ENCODE measurements at places on chromosomes 1 and 21. TPM values are rescaled to one million over a fixed set of nuclear protein-coding genes. Genes with fewer than 3 reads are reported as not detected.

DNA sequence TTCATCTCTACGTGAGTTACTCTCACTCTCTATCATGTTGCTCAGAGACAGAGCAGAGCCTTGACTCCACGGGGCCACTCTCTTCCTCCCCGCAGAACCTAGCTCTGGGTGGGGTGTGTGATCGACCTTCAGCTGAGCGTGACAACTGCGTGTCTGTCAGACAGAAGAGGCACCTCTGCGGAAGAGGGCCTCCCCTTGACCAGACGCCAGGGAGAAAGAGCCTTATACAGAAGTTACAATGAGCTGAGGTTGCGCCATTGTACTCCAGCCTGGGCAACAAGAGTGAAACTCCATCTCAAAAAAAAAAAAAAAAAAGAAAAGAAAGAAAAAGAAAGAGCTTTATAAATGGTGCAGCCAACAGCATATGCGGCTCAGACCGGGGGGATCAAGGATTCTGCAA lies 22.9 kb downstream of the SYT2 start:
- DNase-seq = no peak
- no peaks in the 10 kb centered on the region for H3K27me3 ChIP-seq
- H3K27ac ChIP-seq = no peak overlapping the region
- H3K4me3 ChIP-seq = no peak overlapping the region
- H3K4me1 ChIP-seq = no peaks in the 10 kb centered on the region
- no peaks in the 10 kb centered on the region for H3K36me3 ChIP-seq

DNA sequence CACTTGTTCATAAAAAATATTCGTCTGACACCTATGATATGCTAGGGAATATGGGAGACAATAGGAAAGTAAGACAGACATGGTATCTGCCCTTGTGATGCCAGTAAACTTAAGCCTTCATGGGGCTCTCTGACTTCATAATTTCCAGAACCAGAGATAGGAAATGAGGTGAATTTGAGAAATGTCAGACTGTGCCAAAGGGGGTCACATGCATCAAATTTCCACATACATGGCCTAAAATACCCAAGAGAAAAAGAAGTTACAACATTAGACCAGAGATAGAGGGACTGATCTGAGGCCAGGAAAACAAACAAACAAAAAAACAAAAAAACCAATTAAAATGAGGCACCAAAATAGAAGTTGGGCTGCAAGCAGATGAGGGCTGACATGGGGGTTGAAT lies 75.7 kb downstream of the DISC1 start:
- no peak for DNase-seq
- H3K4me3 ChIP-seq = no peak overlapping the region
- no peak overlapping the region for H3K27ac ChIP-seq
- no peaks in the 10 kb centered on the region for H3K36me3 ChIP-seq

DNA sequence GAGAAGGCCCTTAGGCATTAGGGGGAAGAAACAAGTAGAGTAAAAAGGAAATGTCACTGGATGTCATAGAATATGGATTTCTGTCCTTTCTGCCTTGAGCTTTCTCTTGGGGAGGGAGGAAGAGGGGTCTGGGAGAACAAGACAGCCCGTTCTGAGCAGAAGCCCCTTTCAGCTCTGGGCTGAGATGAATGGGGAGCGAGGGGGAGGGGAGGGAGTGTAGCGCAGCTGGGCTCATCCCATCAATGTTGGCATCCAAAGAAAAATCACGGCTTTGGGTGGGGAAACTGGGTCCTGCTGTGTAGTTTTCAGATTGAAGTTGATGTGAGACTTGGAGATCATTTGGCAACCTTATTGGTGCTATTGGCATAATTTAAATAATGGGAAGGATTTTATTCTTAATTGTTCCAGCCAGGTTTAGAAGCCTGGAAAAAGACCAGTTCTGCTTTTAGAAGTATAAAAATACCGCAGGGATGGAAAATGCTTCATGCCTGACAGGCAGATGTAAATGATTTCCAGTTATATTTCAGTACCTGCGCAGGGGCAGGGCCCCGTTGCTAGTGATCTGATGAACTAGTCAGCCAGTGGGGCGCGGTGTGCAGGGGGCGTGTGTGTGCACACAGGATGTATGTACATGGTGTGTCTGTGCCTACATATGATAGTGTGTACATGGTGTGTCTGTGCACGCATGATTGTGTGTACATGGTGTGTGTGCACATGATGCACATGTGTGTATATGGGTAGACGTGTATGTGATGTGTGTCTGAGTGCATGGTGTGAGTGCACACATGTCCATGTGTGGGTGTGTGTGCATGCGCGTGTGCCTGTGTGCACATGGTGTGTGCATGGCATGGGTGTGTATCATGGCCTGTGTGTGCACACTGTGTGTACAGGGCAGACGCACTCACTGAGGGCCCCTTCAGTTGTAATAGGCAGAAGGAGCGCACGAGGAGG lies 36.0 kb downstream of the ABCG1 start:
- no peak overlapping the region for H3K27ac ChIP-seq
- no peaks in the 10 kb centered on the region for H3K27me3 ChIP-seq
- DNase-seq = no peak
- no peak overlapping the region for H3K4me3 ChIP-seq
- no peaks in the 10 kb centered on the region for H3K4me1 ChIP-seq

GRCh38 chr1:159827549-159827948 lies 876 bp downstream of the SLAMF8 start:
- no peaks in the 10 kb centered on the region for H3K27me3 ChIP-seq
- H3K36me3 ChIP-seq = no peaks in the 10 kb centered on the region
- H3K4me3 ChIP-seq = no peak overlapping the region
- no peak overlapping the region for H3K27ac ChIP-seq
- no peak for DNase-seq
- peaks cover 7% of the 10 kb centered on the region for H3K4me1 ChIP-seq

GRCh38 chr1:234705615-234706014 lies 95.6 kb upstream of the IRF2BP2 start:
- H3K36me3 ChIP-seq = no peaks in the 10 kb centered on the region
- no peak for DNase-seq
- H3K27me3 ChIP-seq = no peaks in the 10 kb centered on the region

DNA sequence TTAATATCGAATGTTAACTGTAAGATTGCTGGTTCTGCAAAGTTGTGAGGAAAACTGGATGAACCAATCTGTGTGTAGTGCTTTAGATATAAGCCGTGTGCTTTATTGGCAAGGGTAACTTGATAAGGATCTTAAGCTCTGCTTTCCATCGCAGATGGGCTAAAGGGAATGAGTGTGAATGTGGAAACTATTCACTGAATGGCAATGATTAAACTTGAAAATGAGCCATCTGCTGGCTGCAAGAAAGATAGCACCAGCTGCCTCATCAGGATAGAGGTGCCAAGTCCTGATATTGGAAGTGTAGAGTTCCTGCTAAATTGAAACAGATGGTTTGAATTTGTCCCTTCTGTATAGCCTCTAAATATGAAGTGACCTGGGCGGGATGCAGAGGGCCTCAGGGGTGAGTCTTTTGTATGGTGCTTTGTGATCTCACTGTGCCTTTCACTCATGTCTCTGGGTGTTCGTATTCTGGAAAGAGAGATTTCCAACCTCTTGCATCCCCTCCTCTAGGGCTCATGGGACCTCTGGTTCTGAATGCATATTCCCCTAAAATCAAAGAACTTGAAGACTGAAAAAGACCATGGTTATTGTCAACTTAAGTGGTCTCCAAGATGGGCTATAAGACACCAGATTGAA lies 9.2 kb downstream of the FCRL3 start:
- no peaks in the 10 kb centered on the region for H3K4me1 ChIP-seq
- no peak overlapping the region for H3K4me3 ChIP-seq
- H3K27ac ChIP-seq = no peak overlapping the region
- H3K36me3 ChIP-seq = no peaks in the 10 kb centered on the region

The C1orf174 gene
- 19.4 TPM for total RNA-seq

DNA sequence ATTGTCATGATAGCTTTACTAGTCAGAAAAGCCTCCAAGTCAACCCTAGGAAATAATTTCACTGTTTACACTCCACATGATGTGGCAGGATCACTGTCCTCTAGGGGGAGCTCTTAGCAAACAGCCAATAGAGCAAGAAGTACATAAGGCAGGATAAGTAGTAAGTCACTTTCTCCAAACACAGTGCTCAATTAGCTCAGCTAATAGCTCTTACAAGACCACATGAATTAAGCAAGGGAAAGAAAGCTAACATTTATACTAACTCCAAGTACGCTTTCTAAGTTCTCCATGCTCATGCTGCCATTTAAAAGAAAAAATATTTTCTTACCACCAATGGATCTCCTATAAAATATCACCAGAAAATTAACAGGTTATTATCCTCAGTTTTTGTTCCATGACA lies 66.9 kb upstream of the LRIF1 start:
- H3K4me1 ChIP-seq = no peaks in the 10 kb centered on the region
- H3K36me3 ChIP-seq = no peaks in the 10 kb centered on the region
- no peak overlapping the region for H3K4me3 ChIP-seq
- H3K27me3 ChIP-seq = no peaks in the 10 kb centered on the region

The APOBEC4 gene
- total RNA-seq = not detected

GRCh38 chr1:224058303-224058702 lies 55.6 kb upstream of the FBXO28 start:
- DNase-seq = no peak
- no peak overlapping the region for H3K27ac ChIP-seq
- no peak overlapping the region for H3K4me3 ChIP-seq
- H3K4me1 ChIP-seq = no peaks in the 10 kb centered on the region
- no peaks in the 10 kb centered on the region for H3K27me3 ChIP-seq
- H3K36me3 ChIP-seq = no peaks in the 10 kb centered on the region

The PFKL gene
- 79.1 TPM for total RNA-seq

The TNFRSF9 gene
- not detected for total RNA-seq

DNA sequence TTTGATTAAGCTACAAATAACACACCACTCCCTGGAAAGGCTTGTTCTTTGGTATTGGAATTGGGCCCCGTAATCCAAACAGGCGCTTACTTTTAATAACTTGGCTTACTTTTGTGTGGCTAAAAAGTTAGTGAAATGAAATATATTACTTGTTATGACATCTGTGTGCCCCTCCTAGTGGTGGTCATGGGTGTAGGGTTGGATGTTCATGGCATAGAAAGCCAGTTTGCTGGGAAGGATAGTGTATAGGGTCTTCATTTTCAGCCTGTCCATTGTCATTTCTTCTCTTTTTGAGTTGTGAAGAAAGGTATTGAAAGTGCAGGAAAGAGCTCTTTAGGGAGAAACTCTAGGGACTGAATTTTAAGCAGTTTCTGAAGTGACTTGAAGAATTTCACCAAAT lies 5.9 kb downstream of the CDC14A start:
- H3K36me3 ChIP-seq = no peaks in the 10 kb centered on the region
- DNase-seq = no peak
- H3K4me1 ChIP-seq = peaks cover 52% of the 10 kb centered on the region
- H3K4me3 ChIP-seq = no peak overlapping the region

GRCh38 chr1:2238361-2239012 lies 10.4 kb downstream of the SKI start:
- H3K4me3 ChIP-seq = peak overlapping the region; percentile 1
- H3K27me3 ChIP-seq = no peaks in the 10 kb centered on the region
- H3K36me3 ChIP-seq = no peaks in the 10 kb centered on the region
- DNase-seq = no peak
- peak overlapping the region; percentile 96 for H3K27ac ChIP-seq

DNA sequence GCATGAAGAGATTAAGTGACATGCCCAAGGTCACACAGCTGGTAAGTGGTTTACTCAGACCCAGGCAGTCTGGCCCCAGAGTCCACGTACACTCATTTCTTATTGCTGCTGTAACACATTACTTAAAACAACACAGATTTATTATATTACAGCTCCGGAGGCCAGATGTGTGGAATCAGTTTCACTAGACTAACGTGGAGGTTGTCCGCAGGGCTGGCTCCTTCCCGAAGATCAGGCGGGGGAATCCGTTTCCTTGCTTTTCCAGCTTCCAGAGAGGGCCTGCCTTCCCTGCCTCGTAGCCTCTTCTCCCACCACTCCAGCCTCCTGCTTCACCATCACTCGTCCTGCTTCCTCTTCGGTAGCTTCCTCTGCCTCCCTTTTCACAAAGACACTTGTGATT lies 81.2 kb downstream of the KCNN3 start:
- H3K4me3 ChIP-seq = no peak overlapping the region
- no peak for DNase-seq
- H3K27me3 ChIP-seq = no peaks in the 10 kb centered on the region
- no peaks in the 10 kb centered on the region for H3K36me3 ChIP-seq
- no peak overlapping the region for H3K27ac ChIP-seq

- no peak overlapping the region for H3K4me3 ChIP-seq
- no peak for DNase-seq
- no peak overlapping the region for H3K27ac ChIP-seq
Measured at GRCh38 chr1:95058974-95059373, 13.8 kb downstream of the ALG14 start.

- no peaks in the 10 kb centered on the region for H3K36me3 ChIP-seq
- no peak for DNase-seq
- no peaks in the 10 kb centered on the region for H3K27me3 ChIP-seq
- H3K4me1 ChIP-seq = peaks cover 3% of the 10 kb centered on the region
Measured at GRCh38 chr1:156577550-156577949, 2.0 kb upstream of the TTC24 start.

DNA sequence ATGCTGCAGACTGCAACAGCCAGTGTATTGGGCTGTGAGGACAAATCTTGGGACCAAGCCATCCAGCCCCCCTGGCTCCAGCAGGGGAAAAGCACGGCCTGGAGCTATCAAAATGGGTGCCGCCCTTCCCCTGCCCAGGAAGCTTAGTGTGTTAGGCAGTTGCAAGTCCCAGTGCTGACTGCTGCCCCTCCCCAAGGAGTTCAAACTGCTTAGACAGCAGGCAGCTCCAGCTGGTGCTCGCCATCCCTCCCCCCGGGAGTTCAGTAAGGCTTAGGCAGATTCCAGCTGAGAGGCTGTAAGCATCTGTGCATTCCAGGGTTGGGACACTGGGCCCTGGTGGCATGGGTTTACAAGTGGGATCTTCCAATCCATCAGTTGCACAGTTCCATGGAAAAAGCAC lies 579.6 kb upstream of the NR5A2 start:
- no peaks in the 10 kb centered on the region for H3K27me3 ChIP-seq
- no peaks in the 10 kb centered on the region for H3K36me3 ChIP-seq
- no peak for DNase-seq
- no peak overlapping the region for H3K27ac ChIP-seq

DNA sequence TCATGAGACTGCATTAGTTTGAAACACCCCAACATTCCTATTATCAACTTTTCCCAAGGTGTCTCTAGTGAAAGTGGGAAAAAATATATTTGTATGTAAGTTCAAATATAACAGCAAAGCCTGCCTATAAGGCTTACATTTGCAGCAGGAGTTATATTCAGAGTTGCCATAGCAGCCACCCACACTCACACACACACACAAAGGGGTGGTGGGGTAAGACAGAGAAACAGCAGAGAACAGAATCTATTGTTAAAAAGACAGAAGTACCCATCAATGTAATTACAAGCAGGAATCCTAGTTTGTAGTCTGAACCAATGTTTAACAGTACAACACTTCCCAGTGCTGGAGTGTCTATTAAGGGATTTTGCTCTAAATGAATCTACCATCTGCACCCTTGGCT lies 55.0 kb downstream of the PLPPR5 start:
- H3K4me3 ChIP-seq = no peak overlapping the region
- H3K27me3 ChIP-seq = no peaks in the 10 kb centered on the region
- no peak overlapping the region for H3K27ac ChIP-seq
- no peaks in the 10 kb centered on the region for H3K4me1 ChIP-seq
- no peak for DNase-seq
- H3K36me3 ChIP-seq = no peaks in the 10 kb centered on the region

The IRF6 gene
- total RNA-seq = 83.5 TPM

The GFI1 gene
- 3.9 TPM for total RNA-seq

The TENT5C gene
- 4.2 TPM for total RNA-seq

Data from vagina (tissue), 2 donors.